ENCODE measurements at places on chromosomes 7 and 10.

DNA sequence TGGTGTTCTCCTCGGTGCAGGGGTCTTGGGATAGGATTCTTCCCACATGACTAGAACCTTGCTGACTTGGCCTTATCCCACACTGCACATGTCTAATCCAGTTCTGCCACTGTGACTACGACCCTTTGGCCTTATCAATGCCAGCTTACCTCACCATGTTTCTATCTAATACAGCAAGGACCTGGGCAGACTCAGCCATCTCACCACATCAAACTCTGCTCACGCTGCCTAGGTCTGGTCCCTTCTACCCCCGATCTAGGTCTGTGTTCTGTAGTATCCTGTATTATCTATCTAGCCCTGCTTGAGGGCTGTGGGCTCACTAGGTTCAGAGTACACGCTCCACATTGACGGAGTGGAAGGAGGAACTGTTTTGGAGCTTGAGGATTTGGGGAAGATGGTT lies 282.4 kb downstream of the HPSE2 start:
- DNase-seq, result no peak

- no peak for DNase-seq
Observed at GRCh38 chr10:61894133-61894532, 7.4 kb upstream of the ARID5B start.

- DNase-seq, result no peak
Observed at GRCh38 chr10:101006593-101007098, 7.0 kb downstream of the LZTS2 start.

DNA sequence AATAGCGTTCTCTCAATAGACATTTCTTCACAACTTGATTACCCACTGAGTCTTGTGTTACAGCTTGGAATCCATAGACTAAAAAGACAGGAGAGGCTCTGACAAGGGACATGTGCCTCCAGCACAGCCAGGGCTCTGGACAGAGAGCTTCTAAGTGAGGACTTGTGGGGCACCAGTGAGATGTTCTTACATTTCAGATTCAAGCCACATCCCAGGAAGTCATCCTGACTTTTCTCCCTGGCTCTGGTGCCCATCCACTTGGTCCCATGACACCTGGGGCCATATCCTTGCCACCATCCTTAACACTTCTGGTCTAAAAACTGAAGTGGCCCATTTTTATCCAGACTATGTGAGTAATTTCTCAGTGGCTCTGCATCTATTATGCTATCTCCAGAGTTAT lies 440.1 kb downstream of the TCERG1L start:
- DNase-seq, result no peak

DNA sequence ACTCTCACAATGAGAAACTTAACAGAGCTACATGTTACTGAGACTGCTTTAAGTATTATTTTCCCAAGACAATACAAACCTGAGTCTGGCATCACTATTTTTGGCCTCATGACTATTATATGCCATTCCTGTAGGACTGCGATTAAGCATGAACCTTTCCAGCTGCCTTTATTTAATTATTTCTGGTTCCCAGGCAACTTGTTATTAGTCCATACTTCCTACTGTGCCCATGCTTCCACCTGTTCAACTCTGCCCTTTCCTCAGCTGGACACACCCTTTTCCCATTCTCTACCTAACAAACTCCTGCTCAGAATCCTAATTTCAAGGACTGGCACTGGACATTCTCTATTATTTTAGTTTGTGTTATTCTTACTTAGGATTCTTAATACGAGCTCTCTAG lies 8.1 kb upstream of the CROT start:
- DNase-seq, result no peak

GRCh38 chr10:79047875-79048638 lies 20.7 kb upstream of the ZMIZ1 start:
- no peak for DNase-seq

All from LNCaP clone FGC (cell line).